Stimulated activated CD8-positive, alpha-beta memory T cell treated with anti-CD3 and anti-CD28 coated beads, Interleukin-15, amount 100 ng/mL, for 4 hours (primary cell): ENCODE measurements at places on chromosomes 11 and 22.

GRCh38 chr22:46676881-46677280, 56.7 kb downstream of the GRAMD4 start:
- no peak for DNase-seq

DNA sequence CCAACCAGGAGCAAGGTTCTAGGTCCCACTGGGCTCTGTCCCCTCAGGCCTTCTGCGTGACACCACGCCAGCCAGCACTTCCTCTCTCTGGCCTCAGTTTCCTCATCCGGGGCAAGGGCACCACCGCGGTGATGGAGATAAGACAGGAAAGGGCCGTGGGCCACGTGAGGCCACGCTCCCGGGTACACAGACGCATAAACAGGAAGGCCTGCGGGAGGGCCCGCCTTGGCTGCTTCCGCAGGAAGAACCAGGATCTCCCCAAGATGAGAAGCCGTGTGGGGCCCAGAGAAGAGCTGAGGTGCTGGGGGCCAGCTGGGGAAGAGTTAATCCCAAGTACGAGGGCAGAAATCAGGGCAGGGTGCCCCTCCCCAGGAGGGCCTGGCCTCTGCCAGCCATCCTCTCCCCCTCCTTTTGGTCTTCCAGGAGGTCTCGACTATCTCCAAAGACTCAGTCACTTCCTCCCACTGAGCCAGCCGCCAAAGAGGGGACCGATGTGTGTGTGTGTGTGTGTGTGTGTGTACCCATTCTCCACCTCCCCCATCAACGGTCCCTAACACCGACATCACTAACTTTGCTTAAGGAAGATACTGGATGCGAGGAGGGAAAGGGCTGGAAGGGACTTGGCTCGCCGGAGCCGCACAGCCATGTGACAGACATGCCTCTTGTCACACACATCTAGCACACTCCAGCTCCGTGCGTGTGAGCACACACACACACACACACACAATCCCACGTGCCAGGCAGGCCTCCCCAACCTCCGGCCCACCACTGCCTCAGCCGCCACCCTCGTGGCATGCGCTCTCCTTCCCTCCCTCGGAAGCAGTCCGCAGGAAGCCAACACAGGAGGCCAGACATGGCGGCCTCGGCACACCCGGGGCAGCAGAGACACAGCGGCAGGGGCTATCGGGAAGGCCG, 1.4 kb downstream of the MFNG start:
- DNase-seq = peak; percentile 57

- DNase-seq = no peak
Observed at GRCh38 chr22:50568626-50569025, 5.9 kb upstream of the SYCE3 start.

GRCh38 chr11:97259884-97260283, 870.1 kb downstream of the JRKL start:
- no peak for DNase-seq

DNA sequence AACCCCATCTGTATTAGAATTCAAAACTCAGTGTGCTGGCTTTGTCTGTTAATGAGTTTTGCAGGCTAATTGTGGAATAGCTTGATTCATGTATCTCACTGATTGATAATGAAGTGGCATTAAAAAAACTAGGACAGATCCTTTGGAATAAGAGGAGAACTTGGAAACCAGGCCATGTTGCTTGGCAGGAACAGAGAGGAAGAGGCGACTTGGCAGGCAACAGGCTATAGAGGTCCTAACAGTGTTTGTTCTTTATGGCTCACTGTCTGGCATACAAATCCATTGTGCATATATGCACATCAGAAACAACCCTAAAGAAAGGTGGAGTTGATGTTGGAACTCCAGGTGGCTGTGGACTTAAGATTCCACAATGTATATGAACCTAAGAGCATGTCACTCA, 17.4 kb upstream of the OR9I1 start:
- DNase-seq = no peak

DNA sequence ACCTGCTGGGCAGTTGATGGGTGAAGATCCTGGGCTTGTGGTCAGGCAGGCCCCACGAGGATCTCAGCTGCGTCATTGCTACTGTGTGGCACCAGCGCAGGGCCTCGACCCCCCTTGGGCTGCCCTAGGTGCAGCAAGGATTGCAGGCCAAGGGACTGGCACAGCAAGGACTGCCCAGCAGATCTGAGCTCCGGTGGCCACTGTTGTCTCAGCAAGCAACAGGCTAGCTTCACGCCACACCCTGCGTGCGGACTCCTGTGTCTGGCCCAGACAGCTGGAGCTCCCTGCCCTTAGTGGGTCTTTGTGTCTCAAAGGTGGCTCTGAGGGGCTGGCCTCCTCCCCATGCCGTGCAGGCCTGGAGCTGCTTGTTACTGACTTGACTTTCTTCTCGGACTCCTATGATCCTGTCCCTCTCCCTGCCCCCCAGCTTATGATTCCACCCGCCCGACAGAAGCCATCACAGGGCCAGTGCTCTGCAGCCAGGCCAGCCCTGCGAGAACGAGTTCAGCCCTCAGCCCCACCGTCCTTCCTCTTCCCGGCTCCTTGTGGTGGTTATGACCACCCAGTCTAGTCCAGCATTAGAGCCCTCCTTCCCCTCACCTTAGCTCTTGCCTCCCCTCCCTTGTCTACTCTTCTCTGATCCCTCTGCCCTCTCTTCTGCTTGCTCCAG, 295.6 kb downstream of the TBC1D22A start:
- no peak for DNase-seq

DNA sequence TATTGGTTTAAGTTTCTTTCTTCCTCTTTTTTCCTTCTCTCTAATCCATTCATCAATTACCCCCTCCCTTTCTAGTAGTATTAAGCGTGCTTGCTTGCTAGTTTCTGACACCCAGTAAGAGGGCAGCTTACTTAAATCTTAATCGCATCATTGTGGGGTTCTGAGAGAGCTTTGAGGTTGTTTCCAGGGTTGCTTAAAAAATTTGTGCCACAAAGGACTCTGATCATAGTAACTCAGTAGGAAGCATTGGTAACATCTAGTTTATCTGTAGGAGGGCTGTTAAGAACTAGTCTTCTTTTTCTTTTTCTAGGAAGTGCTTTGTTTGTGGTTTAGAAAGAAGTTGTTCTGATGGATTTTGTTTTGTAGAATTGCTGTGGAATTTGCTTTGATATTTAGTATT, 45.3 kb downstream of the TMEM135 start:
- DNase-seq = no peak

DNA sequence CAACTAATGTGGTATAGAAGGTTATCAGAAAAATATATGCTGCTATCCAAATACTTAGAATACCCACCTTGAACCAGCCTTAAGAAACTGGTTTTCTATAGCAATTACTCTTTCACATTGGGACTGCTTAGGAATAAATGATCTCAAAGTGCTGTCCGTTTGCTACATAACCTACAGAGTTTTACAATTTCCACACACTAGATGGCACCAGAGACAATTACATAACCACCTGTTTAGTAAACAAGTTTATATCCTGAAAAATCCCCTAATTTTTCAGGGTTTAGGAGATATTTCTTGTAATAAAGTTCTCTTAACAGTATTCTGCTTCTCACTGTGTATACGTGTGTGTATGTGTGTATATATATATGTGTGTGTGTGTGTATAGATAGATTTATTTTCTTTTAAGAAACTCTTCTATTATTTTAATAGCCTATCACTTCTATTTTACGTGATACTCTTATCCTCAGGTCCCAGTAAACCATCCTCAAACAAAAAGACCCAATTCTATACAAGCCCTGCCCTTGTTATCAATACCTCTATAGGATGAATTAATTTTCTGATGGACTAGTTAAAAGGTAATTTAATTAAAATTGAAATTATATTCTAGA, 6.7 kb upstream of the OR5I1 start:
- DNase-seq = no peak

DNA sequence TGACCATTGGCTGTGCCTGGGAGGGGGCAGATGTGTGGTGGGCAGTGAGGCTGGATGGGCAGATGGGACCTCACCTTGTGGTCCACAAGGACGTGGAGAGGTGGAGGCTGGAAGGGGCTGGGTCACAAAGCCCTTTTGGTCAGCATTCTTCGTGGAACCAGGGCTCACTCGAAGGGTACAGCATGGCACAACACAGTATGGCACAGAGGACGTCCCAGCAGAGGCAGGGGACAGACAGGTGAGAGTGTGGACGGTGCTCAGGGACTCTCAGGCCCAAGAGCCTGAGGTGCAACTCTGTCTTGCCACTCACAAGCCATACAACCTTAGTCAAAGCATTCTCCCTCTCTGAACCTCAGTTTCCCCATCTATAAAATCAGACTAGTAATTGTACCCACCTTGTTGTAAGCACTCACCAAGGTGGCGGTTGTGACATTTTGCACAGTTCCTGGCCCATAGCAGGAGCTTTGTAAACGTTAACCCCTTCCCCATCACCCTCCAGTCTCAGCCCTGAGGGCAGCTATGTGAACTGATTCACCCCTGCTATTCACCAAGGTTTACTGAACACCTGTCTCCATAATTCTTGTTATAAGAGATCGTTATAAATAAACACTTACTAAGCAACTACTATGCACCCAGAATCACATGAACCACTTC, 11.6 kb upstream of the TSKU start:
- no peak for DNase-seq

GRCh38 chr11:27397624-27398399, 34.8 kb upstream of the CCDC34 start:
- DNase-seq = no peak

GRCh38 chr11:10294290-10294953, 403 bp upstream of the SBF2 start:
- DNase-seq = no peak

GRCh38 chr11:76888989-76889388, 28.3 kb downstream of the ACER3 start:
- no peak for DNase-seq

- DNase-seq = no peak
Observed at GRCh38 chr11:61499816-61500491, 8.6 kb upstream of the LRRC10B start.

DNA sequence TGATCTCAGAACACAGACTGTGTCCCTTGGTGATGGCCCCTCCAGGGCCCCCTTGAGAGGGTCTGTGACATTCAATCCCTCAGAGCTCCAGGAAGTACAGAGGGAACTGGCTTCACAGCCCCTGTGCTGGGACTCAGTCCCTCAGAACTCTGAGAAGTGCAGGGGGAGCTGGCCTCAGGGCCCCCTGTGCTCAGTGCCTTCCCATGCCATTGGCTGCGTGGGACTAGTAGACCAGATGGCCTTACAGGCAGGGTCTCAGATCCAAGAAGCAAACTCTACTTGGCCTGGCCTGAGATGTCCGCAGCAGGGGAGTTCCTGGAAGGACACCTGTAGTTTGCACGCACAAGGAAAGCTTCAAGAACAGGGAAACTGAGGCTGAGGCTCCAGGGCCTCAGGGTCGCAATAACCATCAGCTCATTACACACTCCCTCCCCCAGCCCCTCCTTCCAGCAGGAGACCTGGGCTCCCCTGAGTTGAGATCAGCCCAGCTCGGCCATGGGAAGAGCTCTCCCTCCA, 138.4 kb downstream of the BRD1 start:
- no peak for DNase-seq

- no peak for DNase-seq
Observed at GRCh38 chr11:77547863-77548551, 41.7 kb upstream of the AQP11 start.

DNA sequence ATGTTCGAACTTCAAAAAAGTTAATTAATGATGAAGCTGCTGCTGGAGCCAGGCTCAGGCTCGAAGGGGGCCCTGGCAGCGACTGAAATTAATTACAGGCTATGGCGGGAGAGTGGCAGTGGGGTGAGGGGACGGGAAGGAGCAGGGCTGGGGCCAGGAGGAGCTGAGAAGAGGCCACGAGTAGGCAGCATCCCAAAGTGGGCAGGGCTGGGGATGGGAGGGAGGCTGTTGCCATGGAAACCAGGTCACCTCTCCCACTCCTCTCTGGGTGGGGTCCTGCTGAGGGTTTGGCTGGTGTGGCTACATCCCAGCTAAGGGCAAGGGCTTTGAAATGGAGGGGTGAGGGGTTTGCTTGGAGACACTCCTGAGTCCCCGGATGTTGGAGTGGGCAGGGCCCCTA, 23.9 kb downstream of the CACNA1I start:
- DNase-seq = no peak

- DNase-seq = no peak
Observed at GRCh38 chr22:46777609-46777970, 15.1 kb downstream of the TBC1D22A start.

DNA sequence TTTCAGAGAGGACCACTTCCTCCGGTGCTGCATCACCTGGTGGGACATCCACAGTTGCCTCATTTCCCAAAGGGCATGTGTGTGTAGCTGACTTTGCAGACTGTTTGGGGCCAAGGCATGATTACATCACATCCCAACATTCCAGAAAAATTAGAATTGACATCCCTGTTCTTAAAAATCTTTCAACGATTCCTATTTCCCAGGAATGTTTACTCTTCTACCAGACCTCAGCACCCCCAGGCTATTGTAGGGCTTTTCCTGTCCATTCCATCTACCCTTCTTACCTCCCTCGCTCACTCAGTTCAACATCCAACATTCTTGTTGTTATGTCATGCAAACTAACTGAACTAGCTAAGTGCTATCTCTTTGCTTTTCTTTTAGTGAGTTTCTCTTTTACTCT, 37.3 kb downstream of the PIWIL4 start:
- DNase-seq = no peak

GRCh38 chr11:7574491-7575130, 60.8 kb downstream of the PPFIBP2 start:
- DNase-seq = no peak

DNA sequence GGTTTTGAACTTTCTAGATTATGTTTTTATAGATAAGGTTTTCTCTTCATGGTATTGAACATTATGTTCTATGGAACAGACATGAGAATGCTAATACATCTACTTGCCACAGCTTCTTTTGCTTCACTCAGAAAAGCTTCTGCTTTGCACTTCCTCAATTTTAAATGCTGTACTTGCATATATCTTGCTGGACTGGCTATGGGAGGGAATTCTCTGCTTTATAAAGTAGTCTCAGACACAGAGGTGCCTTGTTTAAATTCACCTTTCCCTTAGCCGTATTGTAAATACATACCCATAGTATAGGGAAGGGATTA, 173.9 kb downstream of the DDX10 start:
- no peak for DNase-seq

GRCh38 chr11:22466809-22467208, 128.6 kb downstream of the SLC17A6 start:
- DNase-seq = no peak

DNA sequence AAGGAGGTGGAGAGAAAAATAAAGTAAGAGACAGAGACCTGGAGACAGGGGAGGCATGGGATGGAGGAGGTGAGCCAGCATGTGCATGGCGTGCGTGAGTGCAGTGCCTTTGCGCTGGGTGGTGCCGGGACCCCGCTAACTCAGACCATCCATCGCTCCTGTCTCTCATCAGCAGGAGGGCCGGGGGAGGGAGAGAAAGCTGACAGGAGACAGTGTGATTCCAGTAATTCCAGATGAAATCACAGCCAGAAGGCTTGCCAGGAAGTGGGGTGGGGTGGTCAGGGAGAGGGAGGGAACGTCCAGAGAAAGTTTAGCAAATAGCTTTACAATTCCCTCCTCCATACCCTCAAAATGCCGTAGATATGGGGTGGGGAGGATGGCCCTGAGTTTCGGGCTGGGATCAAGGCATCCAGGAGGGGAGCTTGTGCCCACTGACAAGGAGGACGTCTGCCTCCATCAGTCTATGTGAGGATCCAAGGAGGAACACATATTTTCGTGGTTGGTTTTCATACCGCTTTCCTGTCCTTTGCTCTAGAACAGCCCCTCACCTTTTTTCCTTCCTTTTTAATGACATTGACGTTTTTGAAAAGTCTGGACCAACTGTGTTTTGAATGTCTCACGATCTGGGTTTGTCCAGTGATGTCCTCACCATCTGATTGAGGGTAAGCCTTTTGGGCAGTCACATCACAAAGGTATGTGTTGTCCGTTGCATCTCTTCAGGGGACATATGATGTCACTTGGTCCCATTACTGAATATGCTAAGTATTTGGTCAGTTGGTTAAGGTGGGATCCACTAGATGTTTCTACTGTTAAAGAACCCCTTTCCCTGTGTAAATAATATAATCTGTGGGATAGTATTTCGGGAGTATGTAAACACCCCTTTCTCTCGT, 567.3 kb downstream of the MIAT start:
- DNase-seq = no peak
